ENCODE measurements at places on chromosomes 12 and 14.

DNA sequence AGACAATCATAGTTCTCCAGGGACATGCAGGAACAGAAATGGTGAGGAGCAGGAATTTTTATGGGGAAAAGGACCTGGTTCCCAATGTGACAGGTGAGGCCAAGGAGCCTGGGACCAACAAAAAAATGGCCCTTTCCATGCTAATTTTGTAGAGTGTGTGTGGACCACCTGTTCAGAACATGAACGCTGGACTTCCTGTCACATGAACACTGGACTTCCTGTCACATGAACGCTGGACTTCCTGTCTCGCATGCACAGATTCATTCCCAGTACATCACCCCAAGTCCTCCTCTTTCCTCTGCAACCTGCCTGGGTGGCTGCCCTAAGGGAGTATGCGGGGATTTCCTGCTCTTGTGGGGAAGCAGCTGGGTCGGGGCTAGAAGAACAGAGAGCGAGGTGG is 10.1 kb downstream of the FGF6 start:
- DNase-seq, result no peak

GRCh38 chr12:188910-189621 is 24.9 kb downstream of the SLC6A12 start:
- no peak for DNase-seq

- DNase-seq, result no peak
Measured at GRCh38 chr12:3442397-3442796, 48.6 kb upstream of the PRMT8 start.

GRCh38 chr12:116018282-116018681 is 259.2 kb downstream of the MED13L start:
- no peak for DNase-seq

- DNase-seq, result no peak
Measured at GRCh38 chr12:132606466-132606865, 3.9 kb downstream of the LRCOL1 start.

- no peak for DNase-seq
Measured at GRCh38 chr14:20719777-20720176, 25.9 kb upstream of the EDDM3A start.

- DNase-seq, result no peak
Measured at GRCh38 chr14:75222208-75222701, 45.8 kb upstream of the TMED10 start.

DNA sequence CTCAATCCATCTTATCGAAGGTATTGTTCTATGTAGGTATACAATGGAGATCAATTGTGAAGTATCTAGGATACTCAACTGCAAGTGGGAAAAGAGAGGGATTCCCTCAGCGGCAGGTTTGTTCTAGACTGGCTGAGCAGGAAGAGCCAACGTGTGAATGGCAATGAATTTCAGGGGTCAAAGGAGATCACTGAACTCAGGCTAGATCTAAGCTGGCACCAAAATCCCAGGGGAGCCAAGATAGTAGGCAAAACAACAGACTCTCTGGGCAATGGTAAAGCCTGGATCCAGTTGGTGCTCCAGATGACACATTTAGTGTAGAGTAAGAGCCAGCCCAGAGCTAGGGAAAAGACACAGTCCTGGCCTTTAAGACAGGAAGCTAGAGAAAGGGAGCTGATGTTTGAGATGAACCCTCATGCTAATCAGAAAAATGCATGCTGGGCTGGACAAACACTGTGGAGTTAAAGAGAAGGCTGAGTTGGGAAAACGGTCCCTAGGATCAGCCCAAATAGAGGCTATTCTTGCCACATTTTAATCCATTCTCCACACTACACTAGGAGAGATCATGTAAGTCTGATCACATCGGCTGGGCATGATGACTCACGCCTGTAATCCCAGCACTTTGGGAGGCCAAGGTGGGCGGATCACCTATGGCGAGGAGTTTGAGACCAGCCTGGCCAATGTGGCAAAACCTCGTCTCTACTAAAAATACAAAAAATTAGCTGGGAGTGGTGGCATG is 45.6 kb downstream of the EFCAB11 start:
- DNase-seq, result no peak

GRCh38 chr14:104873380-104874055 is 8.4 kb downstream of the CEP170B start:
- DNase-seq, result no peak

DNA sequence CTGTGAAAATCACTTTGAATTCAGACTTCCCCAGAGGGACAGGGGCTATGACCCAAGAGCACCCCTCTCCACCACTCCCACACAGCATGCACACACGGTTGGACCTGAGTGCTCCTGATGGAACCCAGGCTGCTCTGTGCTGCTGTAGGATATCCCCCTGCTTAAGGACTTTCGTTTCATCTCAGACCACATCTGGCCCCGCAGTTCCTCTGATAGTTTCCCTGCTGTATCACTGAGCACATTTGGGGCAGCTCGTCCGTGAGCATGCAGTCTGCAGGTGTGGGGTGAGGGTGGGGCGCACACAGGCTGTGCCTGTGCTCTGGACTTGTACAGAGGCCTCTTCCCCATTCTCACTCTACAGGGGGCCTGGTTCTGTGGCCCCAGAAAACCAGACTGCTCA is 345.2 kb upstream of the FKBP4 start:
- no peak for DNase-seq

DNA sequence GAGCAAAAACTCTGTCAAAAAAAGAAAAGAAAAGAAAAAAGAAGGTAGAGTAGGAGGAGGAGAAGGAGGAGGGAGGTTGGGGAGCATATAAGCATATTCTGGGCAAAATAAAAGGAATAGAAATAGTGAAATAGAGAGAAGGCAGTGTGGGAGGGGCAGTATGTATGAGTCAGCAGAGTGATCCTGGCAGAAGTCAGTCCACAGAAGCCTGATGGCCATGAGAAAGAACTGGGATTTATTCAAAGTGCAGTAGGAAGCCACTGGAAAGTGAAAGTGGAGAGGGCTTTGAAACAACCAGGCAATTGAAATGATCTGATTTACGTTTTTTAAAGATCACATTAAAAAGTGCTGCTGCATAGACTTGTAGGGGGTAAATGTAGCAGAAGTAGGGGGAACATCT is 368.6 kb upstream of the USP15 start:
- no peak for DNase-seq

DNA sequence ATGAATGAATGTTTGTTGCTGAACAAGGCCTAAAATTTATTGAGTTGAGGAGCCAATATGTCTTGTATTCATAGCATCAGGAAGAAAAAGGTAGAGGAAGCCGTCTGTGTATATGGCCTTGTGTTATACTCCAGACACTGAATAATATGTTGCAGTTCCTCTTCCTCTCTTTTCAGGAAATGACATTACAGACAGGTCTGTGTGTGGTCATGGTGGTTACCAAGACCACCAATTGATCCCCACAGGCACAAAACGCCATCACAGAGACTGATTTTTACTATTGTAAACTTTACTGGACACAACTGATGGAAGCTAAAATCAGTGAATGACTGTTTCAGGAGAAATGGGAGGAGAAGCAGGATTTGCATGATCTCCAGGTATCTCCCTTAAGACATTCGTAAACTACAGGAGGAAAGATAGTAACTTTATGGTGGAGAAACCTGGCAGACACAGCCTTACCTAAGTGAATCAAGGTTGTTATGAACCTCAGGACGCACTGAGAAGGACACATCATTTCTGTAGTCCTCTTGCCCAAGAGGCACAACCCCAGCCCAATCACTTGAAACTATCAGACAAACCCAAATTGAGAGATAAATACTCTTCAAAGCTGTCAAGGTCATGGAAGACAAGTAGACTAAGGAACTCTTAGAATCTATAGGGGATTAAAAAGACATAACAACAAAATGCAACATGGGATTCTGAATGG is 334.1 kb upstream of the RGS6 start:
- no peak for DNase-seq

GRCh38 chr12:28652239-28652638 is 462.0 kb downstream of the CCDC91 start:
- DNase-seq, result no peak

GRCh38 chr12:54378796-54379397 is 5.6 kb downstream of the ZNF385A start:
- DNase-seq, result peak; percentile 52

GRCh38 chr14:76656592-76656991 is 104.7 kb upstream of the VASH1 start:
- DNase-seq, result no peak

DNA sequence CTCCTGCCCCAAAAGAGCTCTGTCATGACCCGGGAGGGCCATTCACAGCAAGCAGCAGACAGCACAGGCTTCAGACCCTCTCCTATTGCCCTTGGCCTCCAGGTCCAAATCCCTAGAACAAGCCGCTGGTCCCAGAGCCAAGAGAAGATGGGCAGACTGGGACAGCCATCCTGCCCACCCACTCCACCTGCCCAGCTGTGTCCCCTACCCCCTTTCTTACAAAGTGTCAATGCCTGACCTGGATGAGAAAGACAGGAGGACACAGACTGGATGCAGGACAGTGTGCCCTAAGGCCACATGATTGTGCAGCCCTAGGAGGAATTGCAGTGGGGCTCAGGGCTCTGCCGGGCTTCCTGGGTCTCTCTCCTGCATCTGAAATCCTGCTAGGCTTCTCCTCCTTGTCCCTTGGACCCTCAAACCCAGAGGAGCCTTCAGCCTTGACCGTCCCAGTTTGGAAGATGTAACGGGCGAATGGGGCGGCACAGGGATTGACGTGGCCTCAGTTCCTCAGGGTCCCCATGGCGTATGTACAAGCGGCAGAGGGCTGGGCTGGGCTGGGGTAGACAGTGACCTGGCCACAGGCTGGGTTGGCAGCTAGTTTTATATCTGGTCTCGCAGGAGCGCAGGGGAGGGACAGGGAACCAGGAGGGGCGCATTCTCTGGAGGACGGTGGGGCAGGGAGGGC is 27.1 kb upstream of the BCDIN3D start:
- DNase-seq, result no peak

- no peak for DNase-seq
Measured at GRCh38 chr12:96107236-96107635, 71.8 kb upstream of the LTA4H start.

GRCh38 chr12:104358353-104359003 is 54.9 kb downstream of the EID3 start:
- DNase-seq, result peak; percentile 13

DNA sequence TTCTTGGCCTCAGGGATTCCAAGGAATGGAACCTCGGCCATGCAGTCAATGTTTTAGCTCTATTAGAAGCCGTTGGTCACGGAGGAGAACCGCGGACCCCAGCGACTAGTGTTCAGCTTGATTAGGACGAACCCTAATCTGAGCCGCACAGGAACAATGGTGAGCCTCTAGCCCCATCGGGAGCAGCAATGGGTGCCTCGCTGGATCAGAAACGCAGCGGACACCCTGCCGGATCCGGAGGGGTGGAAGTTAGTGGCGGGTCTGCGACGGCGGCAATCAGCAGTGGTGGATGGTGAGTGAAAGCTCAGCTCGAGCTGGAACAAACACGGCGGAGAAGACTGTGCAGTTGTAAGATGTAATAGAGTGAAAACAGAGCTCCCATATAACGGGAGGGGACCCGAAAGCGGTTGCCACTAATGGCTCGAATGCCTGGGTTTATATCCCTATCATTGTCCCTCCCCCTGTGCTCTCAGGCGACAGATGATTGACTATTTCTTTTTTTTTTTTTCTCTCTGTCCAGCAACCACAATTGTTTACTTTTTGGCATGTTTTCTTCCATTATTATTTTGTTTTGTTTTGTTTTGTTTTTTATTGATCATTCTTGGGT is 127.7 kb downstream of the ZNF664 start:
- DNase-seq, result no peak

- DNase-seq, result no peak
Measured at GRCh38 chr14:89309670-89310177, 107.3 kb downstream of the FOXN3 start.

GRCh38 chr12:51812871-51813270 is 35.6 kb downstream of the FIGNL2 start:
- DNase-seq, result no peak

GRCh38 chr14:95025218-95025617 is 132.1 kb downstream of the DICER1 start:
- no peak for DNase-seq

DNA sequence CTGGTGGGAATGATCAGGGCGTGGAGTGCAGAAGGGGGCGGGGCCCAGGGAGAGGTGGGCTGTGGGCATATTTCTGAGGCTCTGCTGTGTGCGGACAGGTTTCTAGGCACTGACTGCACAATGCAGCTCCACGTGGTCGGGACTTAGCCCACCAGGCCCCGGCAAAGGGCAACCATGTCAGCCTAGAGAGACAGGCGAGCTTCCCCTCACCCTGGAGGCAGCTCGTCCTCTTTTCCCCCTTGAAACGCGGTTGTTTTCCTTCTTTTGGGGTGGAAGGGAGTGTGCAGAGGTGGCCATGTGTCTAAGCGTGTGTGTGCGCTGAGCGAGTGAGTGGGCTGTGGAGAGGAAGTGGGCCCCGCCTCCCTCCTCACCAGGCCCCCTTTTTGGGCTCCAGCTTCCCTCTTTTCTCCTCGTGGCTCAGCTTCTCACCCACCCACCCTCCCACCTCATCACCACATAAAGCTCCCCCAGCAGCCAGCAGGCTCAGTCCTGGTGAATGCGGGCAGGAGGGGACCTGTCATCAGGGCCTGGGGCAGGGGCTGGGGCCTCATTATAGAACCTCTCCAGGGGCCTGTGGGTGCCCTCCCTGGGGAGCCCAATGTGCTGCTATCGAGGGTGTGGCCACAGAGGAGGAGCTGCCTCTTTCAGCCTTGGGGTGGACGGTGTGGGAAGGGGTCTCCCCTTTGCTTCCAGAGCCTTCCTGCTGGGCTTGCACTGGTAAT is 22.0 kb downstream of the LRTM2 start:
- no peak for DNase-seq

DNA sequence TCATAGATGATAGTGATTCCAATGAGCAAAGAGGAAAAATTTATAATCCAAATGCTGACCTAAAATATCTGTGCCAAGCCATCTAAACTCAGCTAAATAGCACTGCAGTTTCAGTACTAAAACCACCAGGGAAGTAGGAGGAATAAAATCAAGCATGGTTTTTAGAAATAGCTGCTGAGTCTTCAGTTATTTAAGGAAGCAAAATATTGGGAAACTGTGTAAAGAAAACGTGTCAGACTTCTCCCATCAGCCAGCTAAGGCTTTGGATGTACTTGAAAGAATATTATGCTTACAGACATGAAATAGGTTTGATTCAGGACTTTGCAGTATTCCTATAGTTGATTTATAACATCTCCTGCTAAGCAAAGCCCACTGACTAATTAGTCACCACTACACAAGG is 24.7 kb downstream of the CLEC2D start:
- no peak for DNase-seq

DNA sequence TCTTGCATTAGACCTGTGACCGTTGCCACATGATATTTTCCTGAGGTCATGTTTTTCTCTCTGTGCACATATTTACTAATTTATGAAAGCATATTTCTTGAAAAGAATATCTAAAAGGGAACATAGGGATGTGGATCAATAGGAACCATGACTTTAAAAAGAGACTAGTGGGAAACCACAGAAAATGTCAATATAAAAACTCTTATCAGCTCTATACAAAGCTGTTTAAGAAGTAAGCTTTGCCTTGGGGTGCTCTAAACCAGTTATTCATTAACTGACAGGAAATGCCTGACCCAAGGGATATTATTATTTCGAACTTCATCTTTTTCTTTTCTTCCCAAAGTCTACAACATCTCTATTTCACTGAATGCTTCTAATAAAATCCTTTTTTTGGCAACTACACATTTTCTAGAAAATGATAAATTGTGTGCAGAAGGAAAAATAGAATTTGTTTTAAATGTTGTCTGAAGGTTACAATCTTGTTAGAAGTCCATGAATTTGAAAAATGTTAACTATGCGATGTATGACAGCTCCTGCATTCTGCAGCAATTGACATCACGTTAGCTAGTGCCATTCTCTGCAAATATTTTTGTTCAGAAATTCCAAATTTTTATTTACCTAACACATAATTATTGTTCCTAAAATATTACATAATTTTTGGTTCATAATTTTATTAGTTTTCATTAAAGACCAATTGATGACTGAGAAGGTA is 345.0 kb downstream of the SLC16A7 start:
- DNase-seq, result no peak
